Activated naive CD4-positive, alpha-beta T cell treated with anti-CD3 and anti-CD28 coated beads, Interleukin-2, amount 50 U/mL, for 16 hours (primary cell): ENCODE measurements at places on chromosomes 16 and 17.

DNA sequence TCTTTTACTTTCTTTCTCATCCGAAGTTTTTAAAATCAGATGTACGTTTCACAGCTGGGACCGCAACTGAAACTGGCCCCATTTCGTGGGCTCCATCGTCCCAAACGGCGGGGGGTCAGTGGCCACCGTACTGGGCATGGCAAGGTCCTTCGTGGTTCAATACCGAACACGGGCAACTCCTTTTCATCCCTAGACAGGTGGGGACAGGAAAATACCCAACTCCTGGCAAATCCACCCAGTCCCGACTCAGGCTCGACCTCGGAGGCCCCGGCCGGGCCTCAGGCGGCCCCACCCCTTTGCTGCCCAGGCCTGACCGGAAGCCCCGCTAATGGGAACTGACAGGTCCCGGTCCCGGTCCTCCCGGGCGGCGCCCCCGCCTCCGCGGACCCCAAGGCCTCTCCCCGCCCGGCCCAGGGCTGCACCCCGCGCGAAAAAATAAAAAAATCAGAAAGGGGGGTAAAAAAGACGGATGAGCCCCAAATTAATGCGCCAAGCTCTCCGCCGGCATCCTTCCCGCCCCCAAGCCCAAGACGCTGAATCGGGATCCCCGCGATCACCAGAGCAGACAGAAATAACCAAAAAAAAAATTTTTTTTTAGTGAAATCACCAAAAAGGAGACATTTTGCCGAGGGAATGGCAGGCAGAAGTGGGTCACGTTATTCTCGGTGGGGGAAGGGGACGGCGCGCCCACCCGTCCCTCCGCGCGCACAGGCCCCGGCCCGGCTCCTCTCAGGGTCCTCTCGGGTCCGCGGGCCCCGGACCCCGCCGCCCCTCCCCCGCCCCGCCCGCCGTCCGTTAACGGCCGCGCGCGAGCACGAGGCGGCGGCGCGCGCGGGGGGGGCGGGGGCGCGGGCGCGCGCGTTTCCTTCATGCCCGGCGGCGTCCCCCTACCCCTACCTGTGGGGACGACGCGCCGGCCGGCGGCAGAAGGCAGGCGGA is 562 bp downstream of the ZC3H7A start:
- peak; percentile 17 for DNase-seq

DNA sequence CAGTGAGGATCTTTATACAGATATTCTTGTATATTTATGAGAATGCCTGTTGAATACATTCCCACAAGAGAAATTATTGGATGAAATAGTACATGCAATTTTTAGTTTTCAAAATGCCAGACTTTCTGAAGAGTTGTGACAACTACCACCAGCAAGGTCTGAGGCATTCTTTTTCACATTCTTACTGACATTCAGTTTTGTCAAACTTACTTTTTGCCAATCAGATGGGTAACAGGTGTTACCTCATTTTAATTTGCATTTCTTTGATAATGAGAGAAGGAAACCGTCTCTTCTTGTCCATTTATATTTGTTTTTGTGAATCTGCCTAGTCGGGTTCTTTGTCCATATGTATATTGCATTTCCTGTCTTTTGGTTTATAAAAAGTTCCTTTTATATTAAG is 24.3 kb downstream of the NOL11 start:
- DNase-seq: no peak

- DNase-seq: peak; percentile 83
These were observed at the start of gene VEZF1 for GRCh38 chr17:57987581-57988300. Gene VEZF1, minus strand, starts transcription at chr17:57988254. Its CDS starts 143 bp downstream, at chr17:57988111.

GRCh38 chr16:89764711-89765201 is 43.4 kb downstream of the ZNF276 start:
- no peak for DNase-seq

GRCh38 chr17:27824176-27824715 is 23.9 kb upstream of the NOS2 start:
- no peak for DNase-seq

GRCh38 chr16:79130616-79131015 is 469.9 kb downstream of the MAF start:
- no peak for DNase-seq

DNA sequence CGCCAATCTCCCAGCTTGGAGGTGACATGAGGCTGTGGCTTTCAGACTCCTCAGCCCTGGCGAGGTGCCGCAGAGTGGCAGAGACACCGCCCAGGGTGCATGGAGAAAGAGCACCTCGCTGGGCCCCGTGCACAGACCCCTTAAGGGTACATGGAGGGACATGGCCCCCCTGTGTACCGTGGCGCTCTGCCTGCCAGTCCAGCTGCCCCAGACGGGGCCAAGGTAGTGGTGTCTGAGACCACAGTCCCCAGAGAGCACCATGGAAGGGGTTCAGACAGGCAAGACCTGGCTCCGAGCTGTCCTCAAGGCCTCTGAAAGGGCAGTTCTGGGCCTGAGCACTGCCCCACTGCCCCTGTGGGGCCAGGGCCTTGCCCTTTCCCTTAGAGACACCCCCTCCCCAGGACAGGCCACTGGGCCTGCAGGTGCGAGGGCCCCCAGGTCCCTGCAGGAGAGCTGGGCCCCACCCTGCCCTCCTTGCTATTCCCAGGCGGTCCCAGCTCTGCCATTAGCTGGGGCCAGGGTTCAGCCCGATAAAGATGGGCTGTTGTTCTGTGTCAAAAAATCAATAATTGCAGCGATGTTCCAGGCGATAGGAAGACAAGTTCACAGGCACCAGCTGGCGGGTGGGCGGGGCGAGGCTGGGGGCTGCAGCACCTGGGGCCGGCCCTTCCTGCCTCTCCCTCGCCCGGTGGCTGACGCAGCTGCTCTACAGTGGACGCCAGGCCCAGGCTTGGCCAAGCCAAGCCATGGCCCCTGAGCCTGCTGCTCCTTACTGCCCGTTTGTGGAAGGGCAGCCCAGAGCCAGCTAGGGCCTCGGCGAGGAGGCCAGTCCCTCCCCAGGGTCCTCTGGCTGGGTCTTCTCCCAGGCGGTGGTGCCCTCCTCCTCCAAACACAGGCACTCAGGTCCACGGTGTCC is 51.7 kb downstream of the ZFPM1 start:
- no peak for DNase-seq

DNA sequence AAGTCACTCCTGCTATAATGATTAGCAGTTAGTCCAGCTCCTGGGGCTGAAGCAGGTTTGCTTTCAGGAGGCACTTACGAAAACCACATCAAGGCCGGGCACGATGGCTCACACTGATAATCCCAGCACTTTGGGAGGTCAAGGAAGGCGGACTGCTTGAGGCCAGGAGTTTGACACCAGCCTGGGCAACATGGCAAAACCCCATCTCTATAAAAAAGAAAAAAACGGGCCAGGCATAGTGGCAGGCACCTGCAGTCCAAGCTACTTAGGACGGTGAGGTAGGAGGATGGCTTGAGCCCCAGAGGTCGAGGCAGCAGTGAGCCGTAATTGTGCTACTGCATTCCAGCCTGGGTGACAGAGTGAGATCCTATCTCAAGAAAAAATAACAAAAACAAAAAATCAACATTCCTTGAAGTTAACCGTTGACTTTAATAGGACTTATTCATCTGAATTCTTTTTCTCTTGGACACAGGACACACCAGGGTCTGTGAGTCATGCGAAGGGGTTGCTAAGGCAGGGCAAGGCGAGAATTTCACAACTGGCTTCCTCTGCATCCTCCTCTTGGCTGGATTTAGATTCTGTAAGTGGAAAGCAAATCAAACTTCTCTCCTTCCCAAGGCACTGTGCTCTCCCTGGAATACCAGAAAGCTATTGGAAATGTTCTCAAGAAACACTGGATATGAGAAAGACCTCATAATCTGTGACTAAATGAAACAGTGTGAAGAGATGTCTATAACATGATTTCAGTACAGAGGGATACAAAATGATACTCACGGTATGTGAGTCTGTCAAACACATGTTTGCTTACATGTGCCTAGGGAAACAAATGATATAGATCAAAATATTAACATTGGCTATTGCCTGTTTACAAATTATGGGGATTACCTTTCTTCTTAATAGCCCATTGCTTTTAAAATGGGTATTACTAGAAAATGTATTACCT is 99.5 kb downstream of the SYCE1L start:
- DNase-seq: no peak

- no peak for DNase-seq
These were observed 19.9 kb downstream of the GJD3 start for GRCh38 chr17:40344421-40345160.

GRCh38 chr16:89018282-89019158 is 41.5 kb upstream of the CBFA2T3 start:
- DNase-seq: no peak

DNA sequence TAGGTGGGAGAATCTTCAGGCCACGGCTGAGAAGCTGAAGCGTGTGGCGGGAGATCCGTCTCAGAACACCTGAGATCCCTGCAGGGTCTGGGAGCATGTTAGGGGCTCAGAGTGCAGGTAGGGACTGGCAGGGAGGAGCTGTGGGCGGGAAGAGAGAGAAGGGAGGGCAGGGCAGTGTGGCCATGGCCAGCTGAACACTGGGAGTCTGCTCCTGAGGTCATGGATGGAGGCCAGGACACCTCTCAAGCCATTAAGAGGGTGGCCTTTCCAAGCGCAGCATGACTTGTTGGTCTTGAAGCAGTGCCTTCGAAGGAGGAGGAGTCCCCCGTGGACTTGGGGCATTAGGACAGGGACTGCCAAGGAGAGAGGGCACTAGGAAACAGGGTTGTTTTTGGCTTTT is 23.7 kb downstream of the NAA60 start:
- no peak for DNase-seq

DNA sequence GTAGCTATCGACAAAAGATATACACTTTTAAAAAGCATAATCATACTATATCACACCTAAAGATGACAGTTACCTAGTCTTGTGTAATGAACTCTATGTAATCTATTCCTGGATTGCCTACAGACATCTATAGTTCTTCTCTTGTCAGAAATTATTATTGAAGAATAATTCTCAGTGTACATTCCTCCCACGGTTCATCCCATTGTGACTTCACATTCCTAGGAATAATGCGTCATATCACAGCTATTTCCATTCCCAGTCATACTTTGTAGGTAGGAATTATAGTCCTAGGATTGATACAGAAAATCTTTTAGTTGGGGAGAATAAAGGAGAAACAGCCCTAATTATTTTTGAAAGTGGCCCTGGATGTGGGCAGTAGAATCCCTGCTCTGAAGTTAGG is 44.0 kb upstream of the ABCC11 start:
- no peak for DNase-seq

GRCh38 chr17:47733047-47733673 is at the start of gene TBX21:
Gene TBX21, plus strand, starts transcription at chr17:47733236. Its CDS starts 219 bp downstream, at chr17:47733455.
- DNase-seq: peak; percentile 93

DNA sequence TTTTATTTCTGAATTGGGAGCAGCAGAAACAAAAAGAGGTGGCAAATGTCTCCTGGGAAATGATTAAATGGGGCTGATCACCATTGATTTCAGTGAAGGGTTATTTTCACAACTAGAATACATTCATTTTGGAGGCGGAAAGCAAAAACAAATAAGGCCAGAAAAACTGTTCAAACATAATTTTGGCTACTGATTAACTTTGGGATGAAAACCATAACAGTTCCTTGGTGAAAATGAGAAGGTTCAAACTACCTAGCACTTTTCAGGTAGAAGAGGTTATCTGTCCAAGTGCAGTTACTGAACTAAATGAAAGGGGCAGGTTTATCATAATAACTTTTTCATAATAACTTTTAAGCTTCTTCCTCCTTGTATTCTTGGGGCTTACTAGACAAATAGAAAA is 718.5 kb downstream of the CDH11 start:
- DNase-seq: no peak

- DNase-seq: no peak
These were observed 135.5 kb upstream of the MYOCD start for GRCh38 chr17:12530161-12530560.

GRCh38 chr17:73757420-73757819 is 113.2 kb upstream of the SDK2 start:
- DNase-seq: no peak

- no peak for DNase-seq
These were observed 11.0 kb upstream of the FASN start for GRCh38 chr17:82108961-82109475.

- DNase-seq: no peak
These were observed 61.7 kb upstream of the ATF7IP2 start for GRCh38 chr16:10324210-10324609.

GRCh38 chr16:85627089-85627488 is 14.0 kb downstream of the GSE1 start:
- no peak for DNase-seq

DNA sequence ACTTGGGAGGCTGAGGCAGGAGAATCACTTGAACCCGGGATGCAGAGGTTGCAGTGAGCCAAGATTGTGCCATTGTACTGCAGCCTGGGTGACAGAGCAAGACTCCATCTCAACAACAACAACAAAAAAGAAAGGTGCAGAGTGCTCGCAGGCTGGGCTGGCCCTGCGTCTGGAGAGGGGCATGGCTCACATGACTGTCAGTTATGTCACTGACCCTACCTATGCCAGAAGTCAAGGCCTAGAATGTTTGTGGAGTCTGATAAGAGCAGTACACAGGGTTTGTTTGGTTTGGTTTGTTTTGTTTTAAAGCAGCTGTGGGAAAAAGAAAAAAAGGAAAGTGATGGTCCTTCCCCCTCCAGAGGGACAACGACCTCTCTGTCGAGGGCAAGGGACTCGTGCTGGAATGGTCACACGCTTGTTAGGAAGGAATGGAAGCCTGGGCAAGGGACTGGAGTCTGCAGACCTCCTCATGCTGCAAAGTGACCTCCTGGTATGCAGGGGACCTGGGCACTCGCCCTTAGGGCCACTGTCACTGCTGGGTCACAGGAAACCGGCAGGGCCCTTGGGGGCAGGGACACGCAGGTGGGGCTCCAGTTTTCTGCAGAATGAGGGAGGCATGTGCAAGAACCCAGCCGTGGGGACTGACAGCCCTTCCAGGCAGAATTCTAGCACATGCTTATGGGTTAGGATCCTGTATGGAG is 10.1 kb upstream of the OSGIN1 start:
- no peak for DNase-seq

DNA sequence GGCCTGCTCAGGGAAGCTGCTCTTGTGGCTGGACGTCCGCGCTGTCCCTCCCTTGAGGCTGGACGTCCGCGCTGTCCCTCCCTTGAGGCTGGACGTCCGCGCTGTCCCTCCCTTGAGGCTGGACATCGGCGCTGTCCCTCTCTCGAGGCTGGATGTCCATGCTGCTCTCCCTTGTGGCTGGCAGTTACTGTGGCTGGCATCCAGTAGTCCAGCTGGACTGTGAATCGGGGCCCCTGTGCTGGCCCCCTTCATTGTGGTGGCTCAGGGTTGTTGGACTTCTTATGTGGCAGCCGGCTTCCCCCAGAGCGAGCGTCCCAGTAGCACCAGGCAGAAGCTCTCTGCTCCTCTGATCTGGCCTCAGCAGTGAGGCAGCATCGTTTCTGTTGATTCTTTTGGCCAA is 141.5 kb downstream of the IRF8 start:
- no peak for DNase-seq

- no peak for DNase-seq
These were observed 65.2 kb downstream of the TNFRSF13B start for GRCh38 chr17:16906680-16907079.

DNA sequence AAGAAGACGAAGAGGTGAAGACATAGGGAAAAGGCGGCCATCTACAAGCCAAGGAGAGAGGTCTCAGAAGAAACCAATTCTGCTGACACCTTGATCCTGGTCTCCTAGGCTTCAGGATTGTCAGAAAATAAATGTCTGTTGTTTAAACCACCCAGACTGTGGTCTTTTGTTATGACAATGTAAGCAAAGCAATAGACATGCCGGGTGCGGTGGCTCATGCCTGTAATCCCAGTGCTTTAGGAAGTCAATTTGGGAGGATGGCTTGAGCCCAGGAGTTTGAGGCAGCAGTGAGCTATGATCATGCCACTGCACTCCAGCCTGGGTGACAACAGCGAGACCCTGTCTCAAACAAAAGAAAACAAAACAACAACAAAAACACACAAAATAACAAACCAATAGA is 64.4 kb downstream of the HAPSTR1 start:
- no peak for DNase-seq

- DNase-seq: no peak
These were observed 36.0 kb upstream of the ICAM2 start for GRCh38 chr17:64056269-64057005.

- peak; percentile 34 for DNase-seq
These were observed 523 bp downstream of the KCTD2 start for GRCh38 chr17:75047398-75048098.
